ENCODE measurements at places on chromosomes 5 and 9. TPM values are rescaled to one million over a fixed set of nuclear protein-coding genes. Genes with fewer than 3 reads are reported as not detected.

RAB3C gene
- total RNA-seq, result 0.20 TPM

IFNA2 gene
- total RNA-seq, result not detected

C5orf58 gene
- total RNA-seq, result not detected

OLFML2A gene
- total RNA-seq, result 59.1 TPM

DRD1 gene
- total RNA-seq, result not detected

ST8SIA4 gene
- 2.5 TPM for total RNA-seq

PNPLA7 gene
- 21.6 TPM for total RNA-seq

TAF11L14 gene
- total RNA-seq, result not detected

RNF130 gene
- total RNA-seq, result 62.8 TPM

LRRC19 gene
- total RNA-seq, result 102 TPM

GPRIN1 gene
- total RNA-seq, result 9.7 TPM

ROR2 gene
- 12.4 TPM for total RNA-seq

SLC36A2 gene
- total RNA-seq, result not detected

MEIKIN gene
- total RNA-seq, result not detected

ADAMTSL1 gene
- total RNA-seq, result 19.7 TPM

FGFR4 gene
- total RNA-seq, result 21.4 TPM

AK8 gene
- 1.3 TPM for total RNA-seq

MARCOL gene
- not detected for total RNA-seq

CHSY3 gene
- 0.27 TPM for total RNA-seq

NMUR2 gene
- total RNA-seq, result not detected

SGCD gene
- 1.5 TPM for total RNA-seq

BTNL8 gene
- total RNA-seq, result 57.2 TPM

NIPBL gene
- total RNA-seq, result 26.7 TPM

TSSK1B gene
- not detected for total RNA-seq

SPINK7 gene
- total RNA-seq, result not detected

PRDM9 gene
- total RNA-seq, result not detected

GPR150 gene
- not detected for total RNA-seq

OR1N2 gene
- not detected for total RNA-seq

WHRN gene
- 23.6 TPM for total RNA-seq

FLT4 gene
- total RNA-seq, result 4.9 TPM

CAVIN4 gene
- total RNA-seq, result 0.14 TPM

LRRTM2 gene
- total RNA-seq, result 1.1 TPM

PPP2R2B gene
- total RNA-seq, result 0.20 TPM

PLPPR1 gene
- 0.68 TPM for total RNA-seq

OR1L1 gene
- not detected for total RNA-seq

FAM221B gene
- not detected for total RNA-seq

ARHGEF39 gene
- total RNA-seq, result 1.6 TPM

All from transverse colon (tissue), 4 donors.